Brain (organoid and tissue), 16 donors: ENCODE measurements at places on chromosomes 5 and 9.

GRCh38 chr5:42912184-42912798 is 100.6 kb upstream of the SELENOP start:
- no peak for DNase-seq

DNA sequence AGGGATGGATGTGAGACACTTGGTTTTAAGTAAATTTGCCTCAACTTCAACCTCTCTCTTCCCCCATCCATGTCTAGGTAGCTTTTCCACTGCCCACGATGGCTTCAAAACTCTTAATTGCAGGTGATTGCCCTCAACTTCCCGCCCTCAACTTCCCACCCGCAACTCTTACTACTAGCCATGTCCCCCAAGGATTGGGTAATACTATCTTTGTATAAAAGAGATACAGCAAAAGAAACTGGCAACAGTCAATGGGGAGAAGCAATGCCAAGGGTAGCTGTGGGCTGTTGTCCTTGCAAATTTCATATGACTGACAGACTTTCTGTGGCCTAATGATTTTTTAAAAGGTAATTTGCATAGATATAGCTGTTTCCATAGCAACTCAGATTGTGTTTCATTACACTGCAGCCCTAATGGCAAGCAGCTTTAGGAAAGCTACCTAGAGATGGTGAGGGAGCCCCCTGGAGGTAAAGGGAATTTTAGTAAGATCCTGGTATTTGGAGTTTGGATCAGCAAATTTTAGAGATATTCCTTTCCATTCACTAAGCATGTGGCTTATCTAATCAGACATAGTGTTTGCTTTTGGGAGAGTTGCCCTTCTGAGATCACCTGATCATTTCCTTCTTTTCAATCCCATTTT is 421.5 kb upstream of the DAP start:
- DNase-seq = peak; percentile 85

DNA sequence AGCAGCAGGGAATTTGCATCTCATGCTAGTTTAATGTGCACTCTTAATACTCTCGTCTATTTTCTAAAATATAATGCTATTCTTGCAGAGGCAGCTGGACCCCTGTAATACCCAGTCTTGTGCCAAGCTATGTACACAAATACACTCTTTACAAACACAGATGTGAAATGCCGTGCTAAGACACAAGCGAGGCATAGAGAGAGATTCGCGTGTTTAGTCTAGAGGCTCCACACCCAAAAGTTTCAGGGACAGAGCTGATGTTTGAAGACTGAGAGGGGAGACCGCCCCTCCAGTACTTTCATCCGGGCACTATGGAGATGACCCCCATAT is 1.2 kb downstream of the DPYSL3 start:
- no peak for DNase-seq

- no peak for DNase-seq
Measured at GRCh38 chr9:101326501-101326900, 58.3 kb downstream of the BAAT start.

DNA sequence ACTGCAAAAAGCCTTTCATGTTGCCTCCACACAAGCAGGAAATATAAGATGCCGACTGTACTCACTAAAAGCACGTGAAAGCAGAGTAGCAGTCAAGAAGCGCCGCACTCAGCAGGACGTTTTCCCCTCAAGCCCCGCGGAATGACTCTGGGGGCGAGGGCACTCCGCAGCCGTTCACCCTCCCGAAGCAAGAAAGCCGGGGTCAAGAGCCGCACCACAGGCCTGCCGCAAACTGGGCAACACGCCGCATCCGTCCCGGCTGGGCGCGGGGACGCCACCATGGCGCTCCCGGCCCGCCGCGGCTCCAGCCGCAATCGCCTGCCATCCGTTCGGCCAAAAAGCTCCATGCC is 364 bp downstream of the RPS6 start:
- DNase-seq = no peak

GRCh38 chr5:112390327-112390726 is 28.8 kb downstream of the EPB41L4A start:
- no peak for DNase-seq

DNA sequence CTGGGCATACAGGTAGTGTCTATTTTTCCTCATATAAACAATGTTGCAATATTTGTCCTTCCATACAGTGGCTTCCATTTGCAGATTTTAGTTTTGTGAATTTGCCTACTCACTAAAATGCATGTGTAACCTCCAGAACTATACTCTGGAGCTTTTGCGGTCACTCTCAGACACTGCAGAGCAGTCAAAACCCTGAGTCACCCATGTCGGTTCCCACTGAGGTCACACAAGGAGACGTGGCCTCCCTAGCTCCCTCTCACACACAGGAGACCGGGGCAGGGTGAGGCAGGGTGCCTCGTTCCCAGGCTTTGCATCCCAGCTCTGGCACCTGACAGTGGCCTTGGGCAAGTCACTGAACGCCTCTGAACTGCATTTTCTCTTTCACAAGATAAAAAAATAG is 55.5 kb upstream of the ZNF354A start:
- no peak for DNase-seq

DNA sequence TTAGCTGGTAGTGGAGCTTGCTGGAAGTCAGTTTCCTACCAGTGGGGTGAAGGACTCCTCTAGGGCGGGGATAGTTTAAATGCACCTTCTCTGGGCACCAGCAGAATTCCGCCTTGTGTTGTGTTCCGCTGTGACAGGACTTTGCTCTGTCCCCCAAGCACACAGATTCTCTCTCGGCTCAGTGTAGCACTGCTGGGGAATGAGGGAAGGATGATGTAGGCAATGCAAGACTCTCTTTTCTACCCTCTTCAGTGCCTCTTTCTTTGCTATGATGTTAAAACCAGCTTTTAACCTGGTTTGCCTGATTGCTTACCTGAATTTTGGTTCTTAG is 155.2 kb upstream of the SH3GL2 start:
- no peak for DNase-seq

DNA sequence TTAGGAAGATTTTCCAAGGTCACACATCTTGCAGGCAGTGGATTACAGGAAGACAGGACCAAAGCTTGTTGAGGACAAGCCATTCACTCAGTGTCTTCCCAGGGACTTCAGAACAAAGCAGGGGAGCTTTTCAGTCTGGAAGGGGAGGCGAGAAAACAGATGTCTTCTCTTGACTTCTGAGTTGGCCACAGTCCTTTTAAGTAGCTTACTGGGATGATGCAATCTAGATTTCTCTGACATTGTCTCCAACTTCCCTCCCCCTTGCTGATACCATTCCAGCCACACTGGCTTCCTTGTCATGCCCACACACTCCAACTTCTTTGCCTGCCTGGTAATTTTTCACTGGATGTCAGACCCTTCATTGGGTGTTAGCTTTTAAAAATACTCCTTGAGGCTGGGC is 174.2 kb upstream of the TBC1D2 start:
- no peak for DNase-seq

GRCh38 chr5:59460368-59461153 is 433.0 kb downstream of the PDE4D start:
- no peak for DNase-seq

GRCh38 chr9:120610975-120611689 is 31.2 kb upstream of the CDK5RAP2 start:
- DNase-seq = no peak

- no peak for DNase-seq
Measured at GRCh38 chr9:98970532-98971041, 26.9 kb downstream of the COL15A1 start.

DNA sequence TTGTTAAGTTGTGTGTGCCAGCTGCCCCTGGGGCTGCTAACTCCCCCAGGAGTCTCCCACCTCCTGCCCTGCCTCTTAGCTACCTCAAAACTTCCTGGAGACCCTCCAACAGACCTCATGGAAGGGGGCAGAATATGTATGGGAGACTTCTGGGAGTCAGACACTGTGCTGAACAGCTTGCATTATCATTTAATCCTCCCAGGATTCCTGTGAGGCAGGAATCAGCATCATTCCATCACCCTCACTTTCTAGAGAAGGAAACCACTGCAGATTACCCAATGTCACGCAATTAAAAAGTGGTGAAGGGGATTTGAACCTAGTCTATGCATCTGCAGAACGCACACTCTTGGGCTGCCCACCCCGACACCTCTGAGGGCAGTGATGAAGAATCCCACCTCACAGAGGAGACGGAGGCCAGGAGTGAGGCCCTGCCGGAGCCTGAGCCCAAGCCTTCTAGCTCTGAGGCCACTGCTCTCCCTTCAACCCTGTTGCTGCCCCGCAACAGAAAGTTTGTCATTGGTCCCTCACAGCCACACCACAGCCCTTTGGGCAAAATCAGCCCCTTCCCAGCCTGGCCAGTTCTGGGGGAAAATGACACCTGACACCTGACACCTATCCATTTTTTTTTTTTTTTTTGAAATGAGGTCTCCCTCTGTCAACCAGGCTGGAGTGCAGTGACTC is 30.3 kb upstream of the IL17B start:
- no peak for DNase-seq

GRCh38 chr5:81748556-81748955 is 2.3 kb downstream of the SSBP2 start:
- peak; percentile 64 for DNase-seq

- no peak for DNase-seq
Measured at GRCh38 chr5:127306647-127307046, 16.1 kb downstream of the MEGF10 start.
